CD4-positive, alpha-beta T cell (primary cell): ENCODE measurements at places on chromosomes 2 and 18. TPM values are rescaled to one million over a fixed set of nuclear protein-coding genes. Genes with fewer than 3 reads are reported as not detected.

GRCh38 chr2:208674919-208675318, 268.3 kb downstream of the PTH2R start:
- no peak overlapping the region for H3K27ac ChIP-seq
- DNase-seq = no peak
- H3K4me3 ChIP-seq = no peak overlapping the region
- H3K36me3 ChIP-seq = no peaks in the 10 kb centered on the region

The PAIP2B gene
- total RNA-seq = 2.5 TPM

DNA sequence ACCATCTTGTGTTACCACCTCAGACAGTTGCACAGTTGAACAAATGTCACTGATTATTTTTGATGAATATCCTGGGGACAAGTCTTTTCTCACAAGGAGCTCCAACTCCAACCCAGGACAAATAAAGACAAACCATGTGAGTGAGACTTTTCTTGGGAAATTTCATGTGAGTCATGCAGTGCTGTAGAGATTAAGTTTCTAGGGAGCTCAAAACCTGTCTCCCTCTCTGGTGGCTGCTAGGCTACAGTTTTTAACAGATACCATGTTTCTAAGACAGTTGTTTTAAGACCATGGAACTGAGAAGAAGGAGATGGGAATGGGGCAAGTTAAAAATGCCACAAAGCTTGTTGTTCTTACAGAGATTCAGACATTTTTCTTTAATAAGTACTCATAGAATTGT, 255.5 kb downstream of the RIT2 start:
- H3K36me3 ChIP-seq = no peaks in the 10 kb centered on the region
- no peak overlapping the region for H3K27ac ChIP-seq
- H3K4me1 ChIP-seq = no peaks in the 10 kb centered on the region
- no peaks in the 10 kb centered on the region for H3K27me3 ChIP-seq
- no peak for DNase-seq
- no peak overlapping the region for H3K4me3 ChIP-seq

The CPO gene
- not detected for total RNA-seq

- no peaks in the 10 kb centered on the region for H3K27me3 ChIP-seq
- H3K27ac ChIP-seq = no peak overlapping the region
- no peaks in the 10 kb centered on the region for H3K36me3 ChIP-seq
These were observed 10.6 kb upstream of the CHRNA1 start for GRCh38 chr2:174774886-174775285.

- H3K36me3 ChIP-seq = no peaks in the 10 kb centered on the region
- H3K27me3 ChIP-seq = no peaks in the 10 kb centered on the region
- DNase-seq = no peak
- H3K4me1 ChIP-seq = no peaks in the 10 kb centered on the region
- H3K4me3 ChIP-seq = no peak overlapping the region
- H3K27ac ChIP-seq = no peak overlapping the region
These were observed 15.9 kb downstream of the LYPD6 start for GRCh38 chr2:149346272-149346671.

- no peaks in the 10 kb centered on the region for H3K27me3 ChIP-seq
- DNase-seq = no peak
- H3K4me1 ChIP-seq = no peaks in the 10 kb centered on the region
- no peak overlapping the region for H3K4me3 ChIP-seq
- peaks cover 53% of the 10 kb centered on the region for H3K36me3 ChIP-seq
These were observed 38.6 kb downstream of the SS18 start for GRCh38 chr18:26051843-26052242.

The LIPT1 gene
- 12.5 TPM for total RNA-seq
